ENCODE measurements at places on chromosomes 16 and 17.

- DNase-seq = no peak
Measured at GRCh38 chr17:44518032-44518431, 14.8 kb upstream of the GPATCH8 start.

- DNase-seq = no peak
Measured at GRCh38 chr16:19888834-19889233, 4.2 kb upstream of the GPRC5B start.

DNA sequence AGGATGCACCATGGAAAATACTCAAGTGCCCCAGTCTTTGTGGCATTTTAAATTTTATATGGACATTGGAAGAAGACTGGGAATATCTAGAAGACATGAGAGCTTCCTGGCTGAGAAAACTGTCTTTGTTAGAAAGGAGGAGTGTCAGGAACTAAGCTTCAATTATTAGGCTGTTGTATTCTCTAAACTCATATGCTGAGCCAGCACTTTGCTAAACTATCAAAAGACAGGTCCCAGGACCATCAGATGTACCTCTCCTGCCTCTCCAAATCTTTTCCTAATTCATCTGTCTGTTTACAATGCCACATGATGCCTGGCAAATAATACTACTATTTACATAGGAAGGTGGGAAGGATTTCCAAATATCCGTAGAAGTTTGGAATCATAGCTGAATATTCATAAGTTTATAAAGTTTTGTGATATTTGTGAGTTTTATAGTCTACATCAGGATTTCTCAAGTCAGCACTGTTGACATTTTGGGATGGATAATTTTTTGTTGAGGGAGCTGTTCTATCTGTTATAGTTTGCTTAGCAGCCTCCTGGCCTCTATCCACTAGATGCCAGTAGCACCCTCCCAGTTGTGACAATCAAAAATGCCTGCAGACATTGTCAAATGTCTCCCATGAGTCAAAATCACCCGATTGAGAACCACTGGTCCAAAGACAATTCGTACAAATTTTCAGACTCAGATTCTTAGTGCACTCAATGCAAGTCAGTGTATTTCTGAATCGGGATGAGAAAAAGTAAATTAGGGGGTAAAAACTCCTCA lies 61.2 kb upstream of the NETO2 start:
- no peak for DNase-seq

DNA sequence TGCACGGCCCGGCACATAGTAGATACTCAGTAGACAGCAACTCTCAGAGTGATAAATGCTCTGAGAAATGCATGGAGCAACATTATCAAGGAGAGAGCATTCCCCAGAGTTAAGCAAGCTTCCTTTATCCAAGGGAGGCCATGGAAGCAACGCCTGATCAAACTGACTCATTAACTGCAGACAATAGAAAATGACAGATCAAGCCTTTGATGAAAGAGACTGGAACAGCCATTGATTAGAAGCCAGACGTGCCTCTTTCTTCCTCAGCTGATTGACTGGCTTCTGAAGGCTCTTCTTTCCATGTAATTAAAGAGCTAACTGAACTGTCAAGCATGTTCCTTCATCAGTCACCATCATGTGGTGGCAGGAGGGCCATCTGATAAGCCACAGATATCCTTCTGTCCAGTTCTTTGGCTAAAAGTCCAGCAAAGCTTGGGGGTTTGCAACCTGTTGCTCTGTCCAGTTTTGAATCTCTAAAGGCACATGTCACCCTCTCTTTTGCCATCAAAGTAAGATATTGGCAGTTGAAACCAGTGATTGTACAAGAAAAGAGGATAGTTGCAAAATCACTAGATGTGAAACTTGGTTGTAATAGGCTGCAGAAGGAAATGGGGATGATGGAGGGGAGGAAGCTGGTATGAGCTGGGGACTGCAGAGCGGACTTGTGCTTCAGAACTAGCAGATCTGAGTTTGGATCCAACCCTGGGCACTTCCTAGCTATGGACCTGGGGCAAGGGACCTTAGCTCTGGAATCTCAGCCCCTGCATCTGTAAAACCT lies 188.0 kb downstream of the HAPSTR1 start:
- DNase-seq = no peak

- DNase-seq = no peak
Measured at GRCh38 chr16:11035096-11035495, 90.7 kb downstream of the CLEC16A start.

DNA sequence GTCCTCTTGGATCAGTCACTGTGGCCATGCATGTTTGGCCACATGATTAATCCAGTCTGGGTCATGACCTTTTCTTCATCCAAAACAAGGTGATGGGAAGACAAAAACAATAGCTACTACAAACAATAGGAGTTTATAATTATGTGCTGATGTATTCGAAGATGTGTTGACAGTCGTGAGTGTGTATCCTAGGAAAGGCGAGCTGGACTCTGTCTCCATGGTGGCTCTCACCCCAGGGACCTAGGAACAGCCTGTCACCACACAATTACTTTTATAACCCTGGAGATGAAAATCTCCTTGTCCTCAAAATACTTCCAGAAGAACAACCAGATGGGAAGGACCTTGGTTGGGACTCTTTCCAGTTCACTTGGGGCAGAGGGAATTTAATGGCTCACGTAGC lies 9.8 kb upstream of the PLK1 start:
- no peak for DNase-seq

DNA sequence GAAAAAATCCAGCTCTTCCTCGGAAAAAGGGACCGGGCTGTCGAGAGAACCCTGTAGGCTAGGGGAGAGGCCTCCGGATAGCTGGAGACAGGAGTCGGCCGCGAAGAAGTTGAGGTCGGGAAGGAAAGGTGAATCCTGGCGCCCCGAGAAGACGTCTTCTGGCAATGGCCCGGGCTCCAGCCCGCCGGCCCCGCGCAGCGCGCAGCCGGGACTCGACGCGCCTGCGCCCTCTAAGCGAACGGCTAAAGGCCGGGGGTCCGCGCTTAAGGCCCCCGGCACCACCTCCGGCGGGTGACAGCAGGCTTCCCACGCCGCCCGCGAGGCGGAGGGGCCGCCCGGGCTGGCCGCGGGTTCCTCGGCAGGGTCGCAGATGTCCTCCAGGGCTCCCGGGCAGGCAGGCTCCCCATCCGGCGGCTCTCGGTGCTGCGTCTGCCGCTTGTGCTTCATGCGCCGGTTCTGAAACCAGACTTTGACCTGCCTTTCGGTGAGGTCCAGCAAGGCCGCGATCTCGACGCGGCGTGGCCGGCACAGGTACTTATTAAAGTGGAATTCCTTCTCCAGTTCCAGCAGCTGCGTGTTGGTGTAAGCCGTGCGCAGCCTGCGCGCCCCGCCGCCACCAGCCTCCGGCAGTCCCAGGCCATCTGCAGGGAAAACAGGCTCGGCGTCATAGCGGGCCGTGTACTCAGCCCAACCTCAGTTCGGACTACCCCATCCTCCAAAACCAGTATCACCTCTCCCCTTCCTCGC lies 1.6 kb downstream of the HOXB2 start:
- no peak for DNase-seq

DNA sequence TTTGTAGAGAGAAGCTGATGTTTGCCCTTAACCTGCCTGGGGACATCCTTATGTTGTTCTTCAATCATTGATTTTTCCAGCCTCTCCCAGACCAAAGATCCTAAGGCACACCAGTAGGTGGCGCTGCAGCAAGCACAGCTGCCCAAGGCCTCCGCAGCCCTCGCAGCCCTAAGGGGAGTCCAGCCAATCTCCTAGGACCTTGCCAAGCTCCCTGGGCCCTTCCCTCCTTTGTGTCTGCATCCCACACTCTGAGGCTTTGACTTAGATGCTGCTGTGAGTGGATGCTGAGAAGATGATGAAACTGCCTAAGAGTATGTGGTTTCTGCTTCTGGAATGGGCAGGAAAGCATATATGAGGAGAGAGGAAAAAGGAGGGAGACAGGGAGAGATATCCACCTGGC lies 47.1 kb downstream of the SPACA3 start:
- peak; percentile 20 for DNase-seq

GRCh38 chr16:1102921-1103635 lies 7.0 kb upstream of the C1QTNF8 start:
- DNase-seq = peak; percentile 18
